ENCODE measurements at places on chromosomes 11 and 22.

DNA sequence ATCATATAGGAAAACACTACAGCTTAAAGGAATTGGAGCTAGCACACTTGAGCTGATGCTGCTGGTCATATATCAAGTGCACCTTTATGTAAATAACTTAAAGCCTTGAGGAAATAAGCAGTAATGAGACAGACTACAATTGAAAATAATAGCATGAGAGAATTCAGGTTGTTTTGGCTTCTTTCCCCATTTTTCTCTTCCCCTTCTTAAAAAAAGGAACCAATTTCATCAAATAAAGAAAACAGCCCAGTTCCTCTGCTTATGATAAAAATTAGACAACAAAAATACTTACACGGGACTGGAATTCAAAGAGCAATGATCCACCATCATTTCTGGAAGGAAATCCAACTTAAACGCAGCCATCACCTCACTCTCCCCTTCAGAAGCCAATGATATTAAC is 50.2 kb upstream of the RAPSN start:
- DNase-seq, result no peak

DNA sequence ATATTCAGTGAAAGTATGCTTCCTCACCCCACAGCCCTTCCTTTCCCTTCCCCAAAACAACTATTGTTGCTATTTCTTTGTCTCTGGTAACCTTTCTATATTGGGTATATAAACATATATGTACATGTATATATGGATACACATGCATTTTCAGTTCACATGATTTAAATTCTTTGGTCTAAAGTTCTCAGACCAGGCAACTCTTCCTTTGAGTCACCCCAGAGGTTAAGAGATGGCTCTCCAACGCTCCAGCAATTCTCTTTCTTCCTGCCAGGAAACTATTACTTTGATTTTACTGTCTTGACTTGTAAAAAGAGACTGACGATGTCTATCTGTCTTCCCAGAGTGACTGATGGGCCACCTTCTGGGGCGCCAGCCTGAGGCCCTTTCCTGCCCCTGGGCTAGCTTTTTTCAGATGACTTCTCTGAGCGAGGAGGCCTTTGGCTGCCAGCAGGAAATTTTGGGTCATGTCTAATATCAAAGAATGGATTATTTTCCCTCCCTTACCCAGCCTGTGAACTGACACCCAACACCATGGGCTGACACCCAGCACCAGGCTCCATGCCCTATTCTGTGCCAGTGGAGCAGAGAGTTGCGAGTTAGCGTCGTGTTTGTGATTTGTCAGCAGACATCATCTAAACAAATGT is 14.4 kb upstream of the ST3GAL4 start:
- no peak for DNase-seq

GRCh38 chr22:45424241-45424731 is 10.8 kb downstream of the RIBC2 start:
- no peak for DNase-seq

DNA sequence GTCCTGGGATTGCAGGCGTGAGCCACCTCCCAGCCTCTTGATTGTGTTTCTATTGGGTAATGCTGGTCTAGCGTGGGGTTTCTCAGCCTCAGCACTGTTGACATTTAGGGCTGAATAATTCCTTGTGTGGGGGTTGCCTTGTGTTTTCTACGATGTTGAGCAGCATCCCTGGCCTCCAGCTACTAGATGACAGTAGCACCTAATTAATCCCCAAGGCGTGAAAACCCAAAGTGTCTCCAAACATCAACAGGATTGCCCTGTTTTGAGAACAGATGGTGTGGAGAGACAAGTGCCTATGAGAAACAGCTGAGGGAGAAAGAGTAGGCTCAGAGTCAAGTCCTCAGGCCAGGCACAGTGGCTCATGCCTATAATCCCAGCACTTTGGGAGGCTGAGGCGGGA is 67.2 kb downstream of the SGSM1 start:
- no peak for DNase-seq

DNA sequence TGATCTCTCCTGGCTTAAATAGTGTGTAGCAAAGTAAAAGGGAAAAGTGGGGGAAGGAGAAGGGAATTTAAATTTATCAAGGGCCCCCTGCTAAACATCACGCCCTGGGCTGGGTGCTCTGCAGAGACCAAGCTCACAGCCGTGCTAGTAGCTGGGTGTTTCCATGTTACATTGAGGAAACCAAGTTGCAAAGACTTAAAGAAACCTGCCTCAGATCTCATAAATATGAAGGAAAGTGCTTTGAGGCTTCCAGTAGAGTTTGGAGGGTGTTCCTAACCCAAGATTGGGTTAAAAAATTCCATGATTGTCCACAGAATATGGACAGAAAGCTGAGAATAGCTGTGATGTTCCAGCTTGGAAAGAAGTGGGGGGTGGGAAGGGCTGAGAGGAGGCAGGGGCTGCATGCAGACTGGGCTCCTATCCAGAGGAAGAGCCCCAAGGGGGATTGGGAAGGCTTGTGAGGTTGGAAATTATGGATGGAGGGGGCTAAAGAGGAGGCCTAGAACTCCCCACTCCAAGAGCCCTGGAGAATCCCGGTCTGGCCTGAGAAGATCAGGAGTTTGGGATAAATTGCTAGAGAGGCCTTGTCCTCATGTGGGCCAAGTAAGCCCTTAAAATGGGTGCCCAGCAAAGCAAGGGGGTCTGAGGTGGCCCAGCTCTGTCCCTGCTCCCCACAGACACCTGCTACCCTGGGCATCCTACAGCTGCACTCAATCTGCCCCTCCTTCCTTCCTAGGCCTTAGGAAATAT is 25.0 kb upstream of the OAF start:
- no peak for DNase-seq

GRCh38 chr11:40140560-40140959 is 1318.9 kb downstream of the LRRC4C start:
- DNase-seq, result no peak

DNA sequence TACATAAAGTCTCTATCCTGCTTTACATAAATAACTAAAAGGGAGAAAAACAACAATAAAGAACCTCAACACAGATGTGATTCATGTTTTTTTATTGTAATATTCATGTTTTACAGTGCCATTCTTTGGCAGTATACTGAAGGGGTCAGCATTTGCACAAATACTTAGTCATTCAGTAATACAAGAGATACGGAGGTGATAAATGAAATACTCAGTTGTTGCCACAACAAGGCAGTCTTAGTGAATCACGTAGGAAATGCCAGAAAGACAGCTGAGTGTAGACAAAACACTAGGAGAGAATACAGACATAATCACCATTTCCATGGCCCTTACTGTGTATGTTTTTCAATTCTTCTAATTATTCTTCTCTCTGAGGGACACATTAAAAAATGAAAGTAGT is 910.4 kb downstream of the METTL15 start:
- DNase-seq, result no peak

DNA sequence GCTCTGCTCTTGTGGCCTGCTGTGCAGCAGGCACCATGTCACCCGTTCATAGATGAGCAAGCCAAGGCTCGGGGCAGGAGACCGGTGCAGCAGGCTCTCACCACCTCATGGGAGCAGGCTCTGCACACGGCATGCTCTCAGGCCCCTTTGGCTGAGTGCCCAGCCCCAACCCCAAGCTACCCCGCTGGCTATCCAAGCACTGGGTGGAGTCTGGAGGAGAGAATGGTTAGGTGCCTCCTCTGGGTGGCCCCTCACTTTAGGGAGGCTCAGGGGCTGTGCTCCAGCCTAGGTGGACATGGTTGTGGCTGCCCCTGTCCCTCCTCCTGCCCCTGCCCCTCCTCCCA is 199.9 kb downstream of the IGLL1 start:
- no peak for DNase-seq

DNA sequence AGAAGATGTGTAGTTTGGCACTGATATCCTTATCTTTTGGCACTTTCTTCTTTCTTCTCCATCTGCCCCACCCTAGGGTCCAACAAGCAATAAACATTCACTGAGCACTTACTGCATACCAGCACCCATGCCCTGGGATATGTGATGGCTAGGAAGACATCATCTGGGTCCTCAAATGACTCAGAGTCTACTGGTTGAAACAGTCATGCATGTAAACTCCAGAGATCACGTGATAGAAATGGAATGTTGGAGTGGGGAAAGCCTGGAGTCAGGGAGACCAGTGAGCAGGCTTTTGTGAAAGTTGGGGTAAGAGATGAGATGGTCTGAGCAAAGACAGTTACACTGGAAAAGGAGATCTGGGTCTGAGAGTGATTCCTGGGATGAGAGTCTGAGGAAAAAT is 724.9 kb upstream of the TENM4 start:
- no peak for DNase-seq

- DNase-seq, result no peak
Measured at GRCh38 chr11:34540870-34541269, 27.3 kb upstream of the ELF5 start.

- no peak for DNase-seq
Measured at GRCh38 chr22:42328130-42328783, 57.8 kb upstream of the TCF20 start.

- DNase-seq, result no peak
Measured at GRCh38 chr11:112160091-112160848, 3.6 kb downstream of the IL18 start.
